NCI-H69 (cell line): ENCODE measurements at places on chromosomes 12 and 14.

GRCh38 chr14:99127651-99128167 lies 144.3 kb downstream of the BCL11B start:
- no peak for DNase-seq

GRCh38 chr14:89469210-89470198 lies 52.5 kb upstream of the FOXN3 start:
- no peak for DNase-seq

- DNase-seq, result peak; percentile 51
Observed at GRCh38 chr12:108193917-108194316, 64.8 kb downstream of the WSCD2 start.

- DNase-seq, result no peak
Observed at GRCh38 chr14:80152166-80152565, 59.1 kb downstream of the DIO2 start.

DNA sequence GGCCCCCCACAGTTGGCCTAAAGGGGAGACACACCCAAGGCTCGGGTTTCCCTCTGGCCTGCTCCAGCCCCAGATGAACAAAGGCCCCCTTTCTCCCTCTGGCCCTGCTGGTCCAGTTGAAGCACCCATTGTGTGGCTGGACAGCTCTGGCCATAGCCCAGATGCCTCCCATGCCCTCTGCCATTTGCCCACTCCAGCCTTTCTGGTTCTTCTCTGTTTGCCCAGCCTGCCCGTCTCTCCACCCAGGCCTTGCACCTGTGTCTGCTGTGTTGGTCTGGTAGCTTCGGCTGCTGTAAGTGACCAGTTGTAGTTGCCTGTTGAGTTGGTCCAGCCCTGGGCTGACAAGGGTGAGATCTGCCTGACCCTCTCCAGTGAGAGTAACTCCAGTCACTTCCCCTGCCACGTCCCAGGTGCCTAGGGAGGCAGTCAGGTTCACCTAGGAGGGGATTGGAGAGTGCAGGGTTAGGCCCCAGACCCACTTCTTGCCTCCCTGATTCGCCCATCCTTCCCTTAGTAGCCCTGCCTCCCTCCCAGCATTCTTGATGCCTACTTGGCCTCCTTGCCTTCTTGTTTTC lies 3.0 kb downstream of the B4GALNT1 start:
- no peak for DNase-seq

GRCh38 chr12:79115743-79116142 lies 251.2 kb downstream of the SYT1 start:
- peak; percentile 50 for DNase-seq

GRCh38 chr12:46556819-46557524 lies 184.4 kb upstream of the SLC38A2 start:
- DNase-seq, result peak; percentile 15

DNA sequence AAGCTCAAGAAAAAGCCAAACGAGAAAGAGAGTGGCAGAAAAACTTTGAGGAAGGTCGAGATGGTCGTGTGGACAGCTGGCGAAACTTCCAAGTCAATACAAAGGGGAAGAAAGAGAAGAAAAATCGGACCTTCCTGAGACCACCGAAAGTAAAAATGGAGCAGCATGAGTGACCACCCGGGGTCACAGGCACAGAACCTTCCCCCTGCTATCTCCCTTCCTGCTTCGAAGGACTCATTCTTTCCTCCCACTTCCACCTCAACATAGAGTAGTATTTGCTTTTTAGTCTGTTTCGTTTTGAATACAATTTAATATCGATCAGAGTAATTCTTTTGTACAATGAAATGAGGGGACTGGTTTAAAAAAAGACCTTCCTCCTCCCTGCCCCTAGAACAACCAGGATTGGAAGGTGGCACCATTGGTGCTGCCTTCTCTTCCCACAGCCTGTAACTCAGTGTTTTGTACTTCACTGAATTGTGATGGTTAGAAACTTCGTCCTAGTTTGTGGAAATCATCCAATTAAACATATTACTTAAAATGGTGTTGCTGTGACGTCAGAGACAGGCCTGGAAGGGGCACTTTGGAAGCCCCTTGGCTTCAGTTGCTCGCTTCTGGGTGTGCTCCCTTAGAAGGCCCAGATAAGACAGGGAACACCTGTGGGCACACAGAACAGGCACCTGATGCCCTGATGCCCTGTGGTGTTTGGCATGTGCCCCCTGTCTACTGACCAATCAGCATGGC lies 26.1 kb upstream of the NFKBIA start:
- no peak for DNase-seq

DNA sequence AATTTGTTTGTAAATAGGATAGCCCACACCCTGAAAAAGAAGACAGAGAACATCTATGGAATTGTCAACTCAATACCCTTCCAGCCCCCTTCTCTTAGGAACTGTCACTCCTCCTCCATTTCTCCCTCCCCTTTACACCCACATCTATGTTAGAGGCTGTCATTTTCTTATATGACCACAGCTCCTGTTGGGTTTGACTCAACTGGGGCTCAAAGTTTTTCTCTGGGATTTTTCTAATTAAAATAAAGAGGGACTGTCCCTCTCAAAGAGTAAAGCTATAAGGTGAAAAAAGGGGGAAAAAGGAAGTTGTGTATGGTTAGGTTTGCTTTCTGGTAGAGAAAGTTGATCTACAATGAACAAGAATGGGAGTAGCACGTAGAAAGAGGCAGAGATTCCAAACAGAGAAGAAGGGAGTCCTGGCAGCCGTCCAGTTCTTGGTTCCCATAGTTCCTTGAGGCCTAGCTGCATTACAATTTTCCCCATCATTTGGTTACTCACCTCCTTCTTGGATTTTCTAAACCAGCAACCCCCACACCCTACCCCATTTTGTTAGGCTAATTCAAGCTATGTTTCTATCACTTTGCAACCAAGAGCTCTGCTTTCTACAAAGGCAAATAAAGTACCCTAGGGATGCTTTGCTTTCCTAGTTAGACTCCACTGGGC lies 44.3 kb upstream of the STK38L start:
- no peak for DNase-seq

DNA sequence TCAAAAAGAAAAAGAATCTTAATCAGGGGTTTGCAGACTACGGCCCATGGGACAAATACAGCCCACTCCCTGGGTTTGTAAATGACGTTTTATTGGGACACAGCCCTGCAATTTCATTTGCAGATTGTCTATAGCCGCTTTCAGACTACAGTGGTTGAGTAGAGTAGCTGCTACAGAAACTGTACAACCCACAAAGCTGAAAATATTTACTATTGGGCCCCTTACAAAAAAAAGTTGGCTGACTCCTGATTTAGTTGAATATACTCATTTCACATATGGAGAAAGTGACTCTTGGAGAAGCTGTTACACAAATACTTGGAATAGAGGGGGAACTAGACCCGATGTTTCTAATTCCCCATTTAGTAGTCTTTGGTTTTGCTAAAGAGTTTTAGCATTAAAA lies 162.5 kb upstream of the NOS1 start:
- no peak for DNase-seq

- DNase-seq, result peak; percentile 72
Observed at GRCh38 chr12:43776498-43776897, 17.7 kb downstream of the IRAK4 start.

DNA sequence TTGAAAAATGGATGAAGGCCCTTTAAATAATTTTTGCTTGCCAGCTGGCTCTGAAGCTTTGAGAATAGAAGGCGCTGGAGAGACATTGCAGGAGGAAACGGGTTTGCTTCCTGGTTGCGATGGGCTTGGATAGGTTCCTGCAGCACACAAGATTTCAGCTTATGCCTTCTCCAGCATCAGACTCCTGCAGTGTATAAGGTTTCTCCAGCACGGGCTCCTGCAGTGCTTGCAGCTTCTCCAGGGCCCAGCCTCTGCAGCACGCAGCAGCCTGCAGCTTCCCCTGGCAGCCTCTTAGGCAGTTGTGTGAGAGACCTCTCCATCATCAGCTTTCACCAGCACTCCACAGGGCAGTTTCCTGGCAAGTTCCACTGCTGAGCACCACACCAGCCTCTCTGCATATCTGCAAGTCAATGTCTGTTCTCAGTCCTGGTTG lies 78.7 kb upstream of the ZDHHC17 start:
- no peak for DNase-seq

DNA sequence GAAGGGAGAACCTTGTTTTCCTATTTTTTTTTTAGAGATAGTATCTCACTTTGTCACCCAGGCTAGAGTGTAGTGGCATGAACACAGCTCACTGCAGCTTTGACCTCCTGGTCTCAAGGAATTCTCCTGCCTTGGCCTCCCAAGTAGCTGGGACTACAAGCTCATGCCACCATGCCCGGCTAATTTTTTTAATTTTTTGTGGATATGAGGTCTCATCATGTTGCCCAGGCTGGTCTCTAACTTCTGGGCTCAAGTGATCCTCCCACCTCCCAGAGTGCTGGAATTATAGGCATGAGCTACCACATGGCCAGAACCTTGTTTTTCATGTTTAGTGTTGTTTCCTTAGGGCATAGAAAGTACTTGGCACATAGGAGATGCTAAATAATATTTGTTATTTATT lies 13.5 kb downstream of the MANSC1 start:
- DNase-seq, result no peak

DNA sequence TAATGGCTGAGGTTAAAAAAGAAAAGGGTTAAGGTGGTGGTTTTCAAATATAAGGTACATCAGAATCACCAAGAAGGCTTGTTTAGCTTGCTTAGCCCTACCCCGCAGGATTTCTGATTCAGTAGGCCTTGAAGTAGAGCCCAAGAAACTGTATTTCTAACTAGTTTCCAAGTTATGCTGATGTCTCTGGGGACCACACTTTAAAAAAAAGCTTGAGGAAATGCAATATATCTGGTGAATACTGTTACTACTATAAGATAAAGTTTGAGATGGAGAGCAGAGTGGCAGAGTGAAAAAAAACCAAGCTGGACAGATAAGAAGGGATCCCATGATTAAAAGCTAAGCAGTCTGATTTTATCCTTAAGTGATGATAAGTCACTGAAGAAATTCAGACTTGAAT lies 18.3 kb upstream of the GXYLT1 start:
- no peak for DNase-seq

DNA sequence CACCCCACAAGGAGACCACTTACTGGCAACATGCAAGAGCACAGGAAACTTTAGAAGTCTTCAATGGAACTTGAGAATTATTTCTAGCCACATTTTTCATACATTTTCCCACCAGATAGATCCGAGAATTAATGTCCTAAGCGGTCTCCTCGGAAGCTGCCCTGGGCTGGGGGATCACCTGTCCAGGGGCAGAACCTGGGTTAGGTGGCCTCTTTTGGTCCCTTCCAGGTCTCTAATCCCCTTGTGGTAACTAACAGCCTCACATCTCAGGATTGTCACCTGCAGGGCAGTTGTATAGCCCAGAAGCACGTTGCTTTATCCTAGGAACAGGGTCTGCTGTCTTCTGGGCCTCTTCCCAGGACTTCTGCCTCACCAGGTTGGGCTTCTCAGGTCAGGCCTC lies 38.7 kb upstream of the PRMT8 start:
- no peak for DNase-seq

DNA sequence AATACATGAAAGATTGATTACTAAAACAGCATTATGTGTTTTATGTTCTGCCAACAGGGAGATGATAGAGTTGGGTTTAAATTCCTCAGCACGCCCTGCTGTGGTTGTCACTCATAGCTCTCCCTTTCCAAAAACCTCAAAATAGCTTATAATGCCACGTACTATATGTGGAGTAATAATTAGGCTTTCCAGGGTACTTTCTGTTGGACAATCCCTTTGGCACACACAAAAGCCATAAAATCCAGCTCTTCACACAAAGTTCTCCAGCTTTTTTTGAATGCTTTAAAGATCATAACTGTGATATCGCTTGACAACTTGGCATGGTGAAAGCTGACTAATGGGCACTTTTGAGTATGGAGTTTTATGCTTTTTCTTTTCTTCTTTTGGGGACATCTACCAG lies 145.3 kb upstream of the DCN start:
- no peak for DNase-seq

GRCh38 chr14:63493246-63493645 lies 49.9 kb downstream of the PPP2R5E start:
- DNase-seq, result peak; percentile 25

DNA sequence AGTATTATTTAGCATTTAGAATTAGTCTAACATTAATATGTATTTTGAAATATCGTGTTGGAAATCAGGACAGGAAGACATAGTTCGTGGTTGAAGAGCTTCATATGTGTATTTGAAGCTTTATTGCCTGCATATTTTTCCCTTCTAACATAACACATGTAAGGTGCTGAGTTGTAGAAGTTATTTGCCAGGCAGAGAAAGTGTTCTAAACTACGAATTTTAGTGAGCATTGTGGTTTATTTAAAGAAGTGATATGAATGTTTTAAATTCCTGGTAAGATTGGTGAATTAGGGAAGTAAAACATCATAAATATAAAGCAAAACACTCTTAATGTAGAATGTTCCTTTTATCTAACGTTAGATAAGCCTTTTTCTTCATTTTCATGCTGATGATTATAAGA lies 2.5 kb downstream of the RASSF3 start:
- no peak for DNase-seq

DNA sequence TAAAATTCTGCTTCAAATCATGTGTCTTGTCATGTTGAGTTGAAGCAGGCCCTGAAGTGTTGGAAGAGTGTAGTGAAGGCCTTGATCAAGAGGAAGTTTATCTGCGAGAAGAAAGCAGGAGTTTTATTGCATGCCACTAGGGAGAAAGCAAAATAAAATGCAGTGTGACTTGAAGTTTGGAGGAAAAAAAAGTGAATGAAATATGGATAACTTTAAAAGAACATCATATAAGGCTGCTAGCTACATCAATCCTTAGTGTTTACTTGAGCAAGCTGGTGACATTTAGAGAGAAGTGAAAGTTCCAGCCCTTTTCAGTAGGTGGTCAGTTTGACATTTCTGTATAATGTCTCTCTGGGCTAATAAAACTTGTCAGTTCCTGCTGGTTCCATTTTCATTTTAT lies 841.1 kb downstream of the TMTC2 start:
- peak; percentile 63 for DNase-seq

- peak; percentile 36 for DNase-seq
Observed at GRCh38 chr14:31457665-31458659, 656 bp upstream of the DTD2 start.

- DNase-seq, result no peak
Observed at GRCh38 chr14:54730156-54730961, 163.4 kb downstream of the SAMD4A start.

- peak; percentile 64 for DNase-seq
Observed at GRCh38 chr12:105455261-105455660, 124.8 kb downstream of the C12orf75 start.

GRCh38 chr12:94717656-94718055 lies 67.3 kb upstream of the TMCC3 start:
- no peak for DNase-seq

GRCh38 chr12:74945771-74946198 lies 263.9 kb downstream of the KCNC2 start:
- no peak for DNase-seq

DNA sequence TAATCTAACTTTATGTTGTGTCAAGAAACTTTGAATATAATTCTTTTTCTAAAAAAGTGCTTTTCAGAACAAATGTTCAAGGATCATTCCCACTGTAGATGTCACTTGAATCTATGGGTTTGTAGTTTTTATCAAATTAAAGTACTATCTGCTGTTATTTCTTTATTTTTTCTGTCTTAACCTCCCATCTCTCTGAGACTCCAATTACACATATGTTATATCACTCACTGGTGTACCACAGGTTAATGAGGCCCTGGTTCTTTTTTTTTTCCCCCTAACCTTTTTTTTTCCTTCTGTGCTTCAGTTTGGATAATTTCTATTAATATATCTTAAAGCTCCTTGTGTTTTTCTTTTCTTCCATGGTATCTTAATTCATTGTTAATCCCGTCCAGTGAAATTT lies 279.9 kb upstream of the RGS6 start:
- DNase-seq, result no peak
